ENCODE measurements at places on chromosomes 12 and 14.

GRCh38 chr12:66240096-66240820 is 51.2 kb downstream of the IRAK3 start:
- DNase-seq: no peak

GRCh38 chr12:94211021-94211420 is 62.6 kb downstream of the PLXNC1 start:
- DNase-seq: no peak

GRCh38 chr12:83225806-83226205 is 539.1 kb downstream of the TMTC2 start:
- no peak for DNase-seq

DNA sequence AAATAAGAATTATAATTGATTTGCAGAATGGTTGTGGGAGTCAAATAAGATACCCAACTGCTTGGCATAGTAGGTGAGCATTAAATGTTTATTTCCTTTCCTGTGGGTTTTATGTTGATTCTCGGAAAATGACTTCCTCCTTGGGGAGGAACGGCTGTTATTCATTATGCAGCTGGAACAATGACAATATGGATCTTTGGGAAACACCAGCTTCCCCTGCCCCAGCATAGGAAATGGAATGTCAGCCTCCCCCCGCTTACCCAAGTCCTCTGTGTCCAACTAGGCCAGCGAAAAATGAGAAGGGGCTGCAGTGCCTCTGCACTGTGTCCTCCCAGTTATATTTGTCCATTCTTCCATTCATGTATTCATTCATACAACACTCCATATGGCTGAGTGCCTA is 11.7 kb upstream of the CCDC177 start:
- no peak for DNase-seq

DNA sequence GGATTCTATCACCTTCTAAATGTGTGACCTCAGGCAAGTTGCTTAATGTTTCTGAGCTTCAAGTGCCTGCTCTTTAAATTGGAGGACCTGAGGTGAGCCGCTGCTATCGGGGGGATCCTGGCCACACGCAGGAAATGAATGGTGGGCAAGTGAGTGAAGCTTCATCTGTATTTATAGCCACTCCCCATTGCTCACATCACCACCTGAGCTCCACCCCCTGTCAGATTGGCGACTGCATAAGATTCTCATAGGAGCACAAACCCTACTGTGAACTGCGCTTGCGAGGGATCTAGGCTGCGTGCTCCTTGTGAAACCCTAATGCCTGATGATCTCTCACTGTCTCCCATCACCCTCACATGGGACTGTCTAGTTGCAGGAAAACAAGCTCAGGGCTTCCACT is 158.6 kb upstream of the CCND2 start:
- no peak for DNase-seq

DNA sequence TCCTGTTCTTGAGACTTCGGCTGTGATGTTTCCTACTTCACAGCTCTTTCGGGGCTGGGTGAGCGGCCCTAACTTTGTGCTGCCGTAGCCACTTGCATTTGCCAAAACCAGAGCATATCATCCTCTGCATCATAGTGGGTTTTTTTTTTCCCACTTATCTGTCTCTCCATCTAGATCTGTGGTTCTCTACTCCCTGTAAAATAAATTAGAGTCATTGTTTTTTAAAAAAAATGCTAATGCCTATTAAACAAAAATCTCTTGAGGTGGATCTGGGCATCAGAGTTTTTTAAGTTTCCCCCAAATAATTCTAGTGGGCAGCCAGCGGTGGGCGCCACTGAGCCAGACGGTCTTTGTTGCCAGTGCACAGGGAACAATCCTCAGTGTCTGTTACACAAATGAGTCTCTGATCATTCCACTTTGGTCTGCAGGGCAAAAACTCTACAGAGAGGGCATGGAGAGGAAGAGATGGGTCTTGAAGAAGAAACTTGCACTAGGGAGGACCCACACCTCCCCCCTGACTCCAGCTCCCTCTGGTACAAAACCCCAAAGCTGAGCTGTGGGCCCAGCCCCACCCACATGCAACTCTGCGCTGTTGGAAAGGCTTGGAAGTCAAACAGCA is 62.4 kb upstream of the BCL2L14 start:
- DNase-seq: no peak

DNA sequence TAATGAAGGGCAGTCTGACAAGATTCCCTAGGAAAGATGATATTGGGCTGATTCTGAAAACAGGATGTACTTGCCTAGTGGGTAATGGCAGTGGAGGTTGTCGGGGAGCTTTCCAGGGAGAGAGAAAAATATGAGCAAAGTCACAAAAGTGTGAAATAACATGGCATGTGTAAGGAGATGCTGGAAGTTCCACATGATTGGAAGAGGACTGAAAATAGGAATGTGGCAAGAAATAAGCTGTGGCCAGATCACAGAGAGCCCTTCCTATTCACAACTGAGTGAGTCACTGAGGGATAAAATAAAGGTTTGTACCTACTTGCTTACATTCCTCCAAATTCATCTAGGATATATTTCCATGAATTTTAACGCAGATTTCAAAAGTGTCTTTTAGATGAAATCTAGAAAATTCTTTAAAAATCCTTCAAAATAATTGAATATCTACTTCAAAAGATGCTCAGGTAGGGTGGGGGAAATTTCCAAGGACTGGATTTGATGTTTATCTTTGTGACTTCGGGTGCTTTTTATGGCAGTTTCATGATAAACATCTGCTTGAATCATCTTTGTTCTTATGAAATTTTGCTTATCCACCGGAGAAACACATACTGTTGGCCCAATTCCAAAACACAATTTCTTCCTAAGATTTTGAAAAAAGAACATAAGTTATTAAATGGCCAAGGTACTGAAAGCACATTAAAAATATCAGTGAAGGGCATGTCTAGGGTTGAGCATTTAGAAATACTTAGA is 36.3 kb upstream of the SLC2A13 start:
- DNase-seq: no peak

DNA sequence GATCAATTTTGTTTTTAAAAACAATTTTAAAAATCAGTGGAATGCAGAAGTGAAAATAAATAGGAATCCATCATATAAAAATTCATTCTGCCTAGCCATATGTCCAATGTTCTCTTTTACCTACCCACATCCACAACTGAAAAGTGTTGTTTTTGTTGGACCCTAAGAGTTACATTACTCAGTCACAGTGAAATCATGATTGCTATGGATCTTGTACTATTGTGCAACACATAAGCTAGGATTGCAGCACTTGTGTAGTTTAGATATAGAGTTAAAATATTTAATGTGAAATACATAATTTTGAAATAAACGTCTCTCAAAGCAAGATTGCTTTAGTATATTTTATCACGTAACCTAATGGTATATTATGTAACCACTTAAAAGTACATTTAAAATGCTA is 213.3 kb upstream of the CLEC14A start:
- DNase-seq: no peak

GRCh38 chr12:109625131-109625559 is 51.6 kb downstream of the MVK start:
- DNase-seq: no peak

- no peak for DNase-seq
Observed at GRCh38 chr12:91538418-91538817, 355.8 kb upstream of the DCN start.

- no peak for DNase-seq
Observed at GRCh38 chr14:105601360-105602242, 75.2 kb downstream of the TMEM121 start.

- DNase-seq: no peak
Observed at GRCh38 chr12:66620026-66620425, 58.9 kb downstream of the GRIP1 start.

DNA sequence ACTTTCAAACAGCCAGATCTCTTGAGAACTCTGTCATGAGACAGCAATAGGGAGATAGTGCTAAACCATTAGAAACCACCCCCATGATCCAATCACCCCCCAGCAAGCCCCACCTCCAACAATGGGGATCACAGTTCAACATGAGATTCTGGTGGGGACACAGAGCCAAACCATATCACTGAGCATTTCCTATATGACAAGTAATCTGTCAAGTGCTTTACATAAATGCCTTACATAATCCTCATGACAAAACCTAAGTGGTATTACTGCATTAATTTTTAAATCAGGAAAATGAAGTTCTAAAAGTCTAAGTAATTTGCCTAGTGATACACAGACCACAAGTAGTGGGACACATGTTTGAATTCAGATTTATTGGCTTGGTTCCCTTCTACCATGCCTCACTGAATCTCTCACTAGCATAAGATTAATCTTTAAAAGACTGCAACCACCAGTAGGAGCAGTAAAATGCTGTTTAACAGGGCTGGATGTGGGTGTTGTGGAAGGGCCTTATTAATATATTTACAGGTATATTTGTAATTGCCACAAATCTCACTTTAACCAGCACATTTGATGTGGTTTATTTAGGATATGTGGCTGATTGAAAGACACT is 323.1 kb upstream of the FBXO33 start:
- DNase-seq: no peak

GRCh38 chr12:106696681-106697417 is 77.6 kb upstream of the RIC8B start:
- DNase-seq: no peak

- DNase-seq: no peak
Observed at GRCh38 chr12:3381059-3382047, 109.7 kb upstream of the PRMT8 start.

DNA sequence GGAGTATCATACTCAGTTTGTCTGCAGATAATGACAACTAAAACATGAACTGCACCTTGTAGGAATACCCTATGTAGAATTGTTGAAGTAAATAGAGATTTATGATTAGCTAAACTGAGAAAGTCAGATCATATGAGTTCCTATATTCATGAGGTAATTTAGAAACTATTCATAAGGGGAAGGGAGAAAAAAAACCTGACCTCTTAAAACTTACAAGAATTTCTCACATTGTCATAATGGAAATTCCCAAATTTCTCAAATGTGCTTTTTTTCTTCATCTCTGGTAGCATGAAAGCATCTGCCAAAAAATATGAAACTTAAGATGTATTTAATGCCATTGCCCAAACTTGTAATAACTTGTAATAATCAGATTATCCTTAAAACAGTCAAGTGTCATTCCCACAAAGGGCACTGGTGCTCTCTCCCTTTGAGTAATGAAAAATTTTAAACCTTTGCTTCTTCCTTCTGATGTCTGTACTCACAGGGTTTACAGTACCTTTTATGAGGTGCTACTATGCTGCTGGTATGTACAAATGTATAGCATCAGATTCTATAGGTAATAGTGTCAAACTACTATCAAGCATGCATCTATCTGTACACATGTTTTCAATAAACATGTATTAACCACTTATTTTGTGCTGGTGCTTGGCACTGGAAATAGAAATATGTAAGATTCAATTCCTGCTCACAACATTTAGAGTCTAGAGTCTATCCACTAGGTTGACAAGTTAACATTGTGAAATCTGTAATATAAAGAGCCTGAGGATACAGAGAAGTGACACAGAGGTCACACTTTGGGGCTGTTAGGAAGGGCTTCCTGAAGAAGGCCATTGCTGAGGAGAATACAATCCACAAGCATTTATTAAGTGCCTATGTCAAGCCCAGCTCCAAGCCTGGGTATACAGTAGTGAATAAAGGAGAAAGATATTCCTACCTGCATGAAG is 17.4 kb upstream of the DRAM1 start:
- DNase-seq: no peak

GRCh38 chr12:6635375-6635855 is 344 bp downstream of the LPAR5 start:
- no peak for DNase-seq

- no peak for DNase-seq
Observed at GRCh38 chr12:67436230-67436629, 167.1 kb downstream of the CAND1 start.

- no peak for DNase-seq
Observed at GRCh38 chr12:90829044-90829443, 125.9 kb downstream of the CCER1 start.

- no peak for DNase-seq
Observed at GRCh38 chr12:75872762-75873161, 158.8 kb downstream of the PHLDA1 start.

Measured in GM19239 (cell line).